Stimulated activated CD4-positive, alpha-beta T cell treated with anti-CD3 and anti-CD28 coated beads, TNF-alpha, amount 100 ng/mL, for 48 hours (primary cell): ENCODE measurements at places on chromosomes 7 and 10.

- no peak for DNase-seq
Measured at GRCh38 chr7:40310258-40310657, 175.5 kb downstream of the SUGCT start.

DNA sequence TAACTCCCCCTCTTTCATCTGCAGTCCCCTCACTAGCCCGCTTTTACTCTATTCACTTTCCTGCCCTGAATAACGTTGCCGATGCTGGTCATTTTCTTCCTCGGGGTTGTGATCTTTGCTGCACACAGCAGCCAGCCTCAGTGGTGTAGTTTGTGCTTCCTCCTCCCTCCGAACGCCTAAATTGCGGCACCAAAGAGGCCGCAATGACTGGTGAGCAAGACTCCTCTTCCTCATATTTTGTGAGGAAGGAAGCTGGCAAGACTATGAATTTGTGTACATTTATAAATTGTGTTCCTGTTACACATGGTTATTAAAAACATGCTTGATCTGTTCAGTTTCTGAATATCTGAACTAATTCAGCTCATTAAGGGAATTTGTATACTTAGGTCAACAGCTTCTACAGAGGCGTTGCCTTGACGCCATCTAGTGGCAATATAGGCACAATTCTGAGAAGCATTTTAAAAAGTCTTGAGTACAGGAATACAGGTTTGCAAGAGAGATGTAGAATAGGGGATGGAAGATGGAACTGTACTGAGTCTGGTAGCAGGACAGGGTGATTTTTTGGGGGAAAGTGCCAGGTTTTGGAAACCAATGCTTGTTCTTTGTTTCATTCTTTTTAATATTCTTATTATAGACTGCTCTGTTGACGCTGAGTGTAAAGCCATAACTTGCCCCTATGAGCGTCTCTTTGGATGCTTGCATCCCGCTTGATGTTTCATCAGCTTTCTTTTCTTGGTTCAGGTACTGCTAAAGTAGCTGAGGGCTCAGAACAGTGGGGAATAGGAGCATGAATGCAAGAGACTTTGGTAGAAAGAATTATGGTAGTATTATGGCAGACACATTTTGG, 4.1 kb upstream of the TAS2R5 start:
- DNase-seq: peak; percentile 12

- DNase-seq: peak; percentile 69
Measured at GRCh38 chr7:150420987-150421674, 29.3 kb upstream of the GIMAP8 start.

GRCh38 chr7:129830949-129831348, 121.8 kb downstream of the UBE2H start:
- no peak for DNase-seq

DNA sequence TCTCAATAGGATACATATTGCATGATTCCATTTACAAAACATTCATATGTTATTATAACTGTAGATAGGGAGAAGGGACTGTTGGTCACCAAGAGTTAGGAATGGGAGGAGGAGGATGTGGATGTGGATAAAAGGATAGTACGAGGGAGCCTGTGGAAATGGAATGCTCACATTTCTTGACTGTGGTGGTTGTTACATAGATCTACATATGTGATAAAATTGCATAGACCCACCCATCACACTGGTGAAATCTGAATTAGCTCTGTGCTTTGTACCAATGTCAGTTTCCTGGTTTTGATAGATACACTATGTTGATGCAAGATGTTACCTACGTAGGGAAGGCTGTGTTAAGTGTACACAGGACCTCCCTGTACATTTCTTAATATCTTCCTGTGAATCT, 233.5 kb upstream of the MTPN start:
- DNase-seq: no peak

- no peak for DNase-seq
Measured at GRCh38 chr10:70737250-70737649, 47.9 kb downstream of the TBATA start.

- no peak for DNase-seq
Measured at GRCh38 chr10:72088889-72089575, 681 bp upstream of the SPOCK2 start.

DNA sequence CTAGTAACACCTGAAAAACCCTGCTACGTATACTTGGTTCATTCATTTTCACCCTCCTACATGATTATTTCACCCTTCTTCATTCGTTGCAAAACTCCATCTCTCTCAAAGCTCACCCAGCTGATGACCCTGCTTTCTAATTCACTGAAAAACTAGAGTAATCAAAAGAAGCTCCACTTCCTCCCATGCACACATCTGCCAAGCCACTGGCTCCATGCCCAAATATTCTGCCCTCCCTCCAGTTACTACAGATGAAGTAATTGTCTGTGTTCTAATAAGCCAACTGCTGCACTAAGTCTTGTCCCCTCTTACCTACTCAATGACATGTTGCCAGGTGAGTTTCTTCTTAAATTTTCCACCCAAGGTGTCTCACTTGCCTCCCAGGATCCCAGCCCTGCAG, 96.9 kb upstream of the CCDC71L start:
- no peak for DNase-seq

DNA sequence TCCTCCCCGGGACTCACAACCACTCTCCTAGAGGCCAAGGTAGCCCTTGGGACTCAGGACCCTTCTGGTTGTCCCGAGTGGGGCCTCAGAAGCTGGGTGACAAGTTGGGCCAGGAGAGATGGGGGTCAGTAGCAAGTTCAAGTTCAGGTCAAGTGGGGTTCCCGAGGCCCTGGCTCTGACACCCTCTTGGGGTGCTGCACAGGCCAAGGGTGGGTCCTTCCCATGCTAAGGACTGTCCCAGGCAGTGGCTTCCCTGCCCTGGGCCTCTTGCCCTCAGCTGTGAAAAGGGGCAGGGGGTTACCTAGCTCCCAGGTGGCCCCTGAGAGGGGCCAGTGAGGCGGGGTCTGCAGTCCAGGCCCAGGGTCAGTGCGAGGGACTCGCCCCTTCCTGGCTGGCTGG, 115.4 kb upstream of the TNRC18 start:
- DNase-seq: no peak

GRCh38 chr10:124520558-124521428, 59.2 kb downstream of the LHPP start:
- DNase-seq: no peak

DNA sequence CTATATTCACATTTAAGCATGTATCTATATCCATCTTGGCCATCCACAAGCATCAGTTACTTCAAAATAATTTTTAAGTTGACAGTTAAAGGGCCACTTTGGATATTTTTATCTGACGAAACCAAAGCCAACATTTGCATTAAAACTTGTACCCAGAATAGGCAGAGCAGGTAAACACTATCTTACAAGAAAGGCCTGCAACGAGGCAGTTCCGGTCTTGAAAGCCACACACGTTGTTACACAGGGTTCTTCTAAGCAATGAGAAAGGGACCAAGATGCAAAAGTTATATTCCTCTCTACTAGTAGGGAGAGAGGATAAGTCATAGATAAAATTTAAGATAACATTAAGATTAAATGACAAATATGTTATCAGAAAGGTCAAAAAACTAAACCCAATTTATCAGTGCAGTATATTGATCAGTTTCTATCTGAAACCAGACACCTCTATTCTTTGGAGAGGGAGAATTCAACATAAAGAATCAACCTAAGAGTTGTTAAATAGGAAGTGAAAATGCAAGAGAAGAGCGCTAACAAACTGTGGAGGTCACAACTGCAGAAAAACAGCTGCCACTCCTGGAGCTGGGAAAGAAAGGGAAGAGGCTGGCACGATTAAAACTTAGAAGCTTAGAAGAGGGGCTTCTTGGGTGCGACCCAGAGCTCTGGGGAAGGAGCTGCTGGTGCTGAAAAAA, 701.3 kb downstream of the TNS3 start:
- DNase-seq: no peak

- no peak for DNase-seq
Measured at GRCh38 chr10:102773986-102774385, 30.2 kb downstream of the WBP1L start.

GRCh38 chr7:16067711-16068110, 353.6 kb downstream of the CRPPA start:
- DNase-seq: no peak

DNA sequence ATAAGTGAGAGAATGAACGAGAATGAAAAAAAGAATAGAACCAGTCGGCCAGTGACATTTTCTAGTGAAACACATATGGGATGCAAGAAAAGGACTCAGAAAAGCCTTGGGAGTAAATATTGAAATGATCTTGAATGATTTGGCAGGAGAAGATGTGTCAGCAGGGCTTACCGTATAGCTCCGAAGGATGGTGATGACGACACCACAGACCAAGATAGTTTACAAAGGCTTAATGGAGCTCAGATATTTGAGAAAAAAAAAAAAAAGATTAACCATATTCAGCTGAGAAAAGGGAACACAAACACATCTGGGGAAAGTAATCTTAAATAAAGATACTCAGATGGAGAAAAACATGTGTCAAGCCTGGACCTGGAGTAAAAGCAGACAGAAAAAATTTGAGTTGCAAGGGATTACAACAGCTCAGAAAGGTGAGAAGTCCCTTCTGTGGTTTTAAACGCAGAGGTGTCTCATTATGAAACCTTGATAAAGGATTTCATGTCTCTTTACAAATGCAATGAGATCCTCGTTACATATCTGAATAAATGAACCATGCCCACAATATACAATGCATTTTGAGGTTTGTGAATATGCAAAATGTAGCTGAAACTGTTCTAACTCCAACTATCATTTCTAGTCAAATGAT, 36.0 kb downstream of the DNAJB9 start:
- DNase-seq: no peak

- no peak for DNase-seq
Measured at GRCh38 chr7:104552102-104552501, 223.7 kb downstream of the LHFPL3 start.

DNA sequence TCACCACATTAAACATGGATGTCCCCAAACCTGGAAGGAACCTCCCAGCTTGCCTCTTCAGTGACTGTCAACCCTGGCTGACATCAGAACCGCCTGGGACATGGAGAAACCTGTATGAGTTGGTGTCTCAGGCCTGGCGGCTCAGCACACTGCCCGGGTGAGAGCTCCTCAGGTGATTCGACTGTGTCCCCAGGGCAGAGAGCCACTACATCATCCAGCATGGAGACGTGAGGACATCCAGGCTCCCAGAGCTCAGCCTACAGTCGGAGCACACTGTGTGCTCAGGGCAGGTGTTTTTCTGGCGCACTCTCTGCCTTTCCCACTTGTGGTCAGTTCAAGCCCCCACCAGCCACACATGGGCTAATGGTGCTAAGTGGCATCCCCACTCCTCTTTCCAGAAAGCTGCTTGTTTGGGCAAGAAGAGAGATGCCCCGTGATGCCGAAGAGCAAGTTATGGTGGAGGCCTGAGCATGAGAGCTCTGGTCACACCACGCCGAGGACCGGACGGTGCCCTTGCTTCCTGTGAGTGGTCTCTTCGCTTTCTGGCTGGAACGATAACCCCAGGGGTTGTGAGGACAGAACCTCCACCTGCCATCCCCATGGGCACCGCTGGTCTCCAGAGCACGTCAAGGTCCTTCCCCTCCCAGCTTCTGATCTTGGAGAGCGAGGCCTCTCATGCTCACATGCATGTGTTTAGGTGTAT, 38.5 kb downstream of the AMZ1 start:
- DNase-seq: no peak

DNA sequence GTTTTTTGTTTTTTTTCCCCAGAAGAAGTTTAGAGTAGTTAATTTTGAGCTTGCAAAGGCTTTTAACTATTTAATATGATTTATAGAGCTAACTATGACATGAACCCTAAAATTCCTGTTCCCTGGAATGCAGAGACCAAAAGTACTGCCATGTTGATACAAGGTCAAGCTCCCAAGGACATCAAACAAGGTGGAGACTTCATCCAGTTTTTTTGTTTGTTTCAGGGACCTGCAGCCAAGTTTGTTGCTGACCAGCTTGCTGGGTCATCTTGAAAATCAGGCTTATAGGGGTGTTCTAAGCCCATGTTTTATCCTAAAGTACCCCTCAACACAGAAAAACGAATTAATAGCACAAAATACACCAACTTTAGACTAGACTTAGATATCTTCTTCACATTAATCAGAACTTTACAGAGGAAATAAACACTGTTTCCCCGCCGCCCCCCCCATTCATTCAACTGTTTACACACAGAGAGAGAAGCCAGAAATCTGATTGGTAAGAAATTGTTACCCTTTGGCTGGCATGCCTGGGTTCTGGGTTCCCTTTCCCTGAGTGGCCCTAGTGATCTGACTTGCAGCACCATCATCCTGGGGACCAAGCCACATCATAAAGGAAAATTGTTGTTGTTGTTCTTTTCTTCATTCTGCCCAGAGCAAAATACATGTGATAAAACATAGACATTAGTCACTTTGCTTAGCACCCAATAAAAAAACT, 860.5 kb downstream of the CCSER2 start:
- no peak for DNase-seq

GRCh38 chr7:45253368-45253767, 95.8 kb downstream of the RAMP3 start:
- no peak for DNase-seq

DNA sequence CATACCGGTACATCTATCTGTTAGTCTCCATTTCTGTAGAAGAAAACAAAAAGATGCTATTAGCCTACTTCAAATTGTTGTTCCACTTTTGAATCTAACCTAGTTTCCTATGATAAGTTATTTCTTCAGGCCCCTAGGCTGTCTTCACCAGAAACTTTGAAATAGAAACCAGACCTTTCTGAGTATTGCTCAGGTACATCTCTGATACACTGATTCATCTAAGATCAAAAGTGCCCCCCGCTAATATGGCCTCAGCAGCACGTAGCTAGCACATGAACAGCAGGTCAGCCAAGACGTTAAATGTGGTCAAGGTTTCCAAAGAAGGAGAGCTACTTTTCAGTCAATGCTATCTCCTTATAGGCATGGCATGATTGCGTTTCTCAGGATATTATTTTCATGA, 23.6 kb downstream of the CTAGE6 start:
- DNase-seq: no peak

DNA sequence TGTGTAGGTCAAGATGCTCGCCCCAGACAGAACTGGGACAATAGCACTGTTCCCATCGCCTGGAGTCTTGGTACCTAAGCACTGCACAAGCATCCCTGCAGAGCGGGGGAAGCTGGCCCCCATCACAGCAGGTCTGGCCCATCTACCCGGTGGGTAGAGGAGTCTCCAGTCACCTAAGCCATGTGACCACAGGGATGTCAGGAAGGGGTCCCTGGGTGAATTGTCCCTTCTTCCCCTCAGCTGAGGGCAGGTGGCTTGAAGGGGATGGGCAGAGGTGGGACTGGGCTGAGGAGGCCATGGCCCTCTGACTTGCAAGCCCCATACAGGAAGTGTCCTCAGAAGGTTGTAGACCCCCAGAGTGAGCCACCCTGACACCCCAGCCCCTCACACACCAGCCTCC, 39.7 kb downstream of the FRMPD2 start:
- DNase-seq: no peak

DNA sequence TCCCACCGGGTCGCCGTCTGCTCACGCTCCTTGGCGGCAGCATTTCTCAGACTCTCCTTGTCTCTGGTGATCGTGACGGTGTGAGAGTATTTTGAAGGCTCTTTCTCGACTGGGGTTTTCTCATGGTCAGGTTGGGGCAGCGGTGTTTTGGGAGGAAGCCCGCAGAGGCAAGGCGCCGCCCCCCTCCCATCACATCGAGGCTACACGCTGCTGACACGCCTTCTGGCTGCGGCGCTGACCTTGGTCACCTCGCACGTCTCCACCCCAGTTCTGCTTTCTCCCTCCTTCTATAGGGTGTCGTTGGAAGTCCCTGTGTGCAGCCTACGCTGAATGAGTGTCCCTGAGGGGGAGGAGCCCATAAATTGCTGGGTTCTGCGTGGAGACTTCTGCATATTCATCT, 55.2 kb downstream of the GLRX3 start:
- no peak for DNase-seq
